ENCODE measurements at places on chromosomes 13 and 19. TPM values are rescaled to one million over a fixed set of nuclear protein-coding genes. Genes with fewer than 3 reads are reported as not detected.

The NCR1 gene
- 0.37 TPM for polyA plus RNA-seq

The CAPN12 gene
- polyA plus RNA-seq, result 8.0 TPM

The ADM5 gene
- 1.3 TPM for polyA plus RNA-seq

The MBD3L2 gene
- not detected for polyA plus RNA-seq

The SLC25A41 gene
- polyA plus RNA-seq, result 1.0 TPM

All from left kidney (tissue), 8 donors.